RWPE1 (cell line): ENCODE measurements at places on chromosomes 11 and 22.

- no peak for DNase-seq
Observed at GRCh38 chr11:41522391-41522790, 62.9 kb upstream of the LRRC4C start.

DNA sequence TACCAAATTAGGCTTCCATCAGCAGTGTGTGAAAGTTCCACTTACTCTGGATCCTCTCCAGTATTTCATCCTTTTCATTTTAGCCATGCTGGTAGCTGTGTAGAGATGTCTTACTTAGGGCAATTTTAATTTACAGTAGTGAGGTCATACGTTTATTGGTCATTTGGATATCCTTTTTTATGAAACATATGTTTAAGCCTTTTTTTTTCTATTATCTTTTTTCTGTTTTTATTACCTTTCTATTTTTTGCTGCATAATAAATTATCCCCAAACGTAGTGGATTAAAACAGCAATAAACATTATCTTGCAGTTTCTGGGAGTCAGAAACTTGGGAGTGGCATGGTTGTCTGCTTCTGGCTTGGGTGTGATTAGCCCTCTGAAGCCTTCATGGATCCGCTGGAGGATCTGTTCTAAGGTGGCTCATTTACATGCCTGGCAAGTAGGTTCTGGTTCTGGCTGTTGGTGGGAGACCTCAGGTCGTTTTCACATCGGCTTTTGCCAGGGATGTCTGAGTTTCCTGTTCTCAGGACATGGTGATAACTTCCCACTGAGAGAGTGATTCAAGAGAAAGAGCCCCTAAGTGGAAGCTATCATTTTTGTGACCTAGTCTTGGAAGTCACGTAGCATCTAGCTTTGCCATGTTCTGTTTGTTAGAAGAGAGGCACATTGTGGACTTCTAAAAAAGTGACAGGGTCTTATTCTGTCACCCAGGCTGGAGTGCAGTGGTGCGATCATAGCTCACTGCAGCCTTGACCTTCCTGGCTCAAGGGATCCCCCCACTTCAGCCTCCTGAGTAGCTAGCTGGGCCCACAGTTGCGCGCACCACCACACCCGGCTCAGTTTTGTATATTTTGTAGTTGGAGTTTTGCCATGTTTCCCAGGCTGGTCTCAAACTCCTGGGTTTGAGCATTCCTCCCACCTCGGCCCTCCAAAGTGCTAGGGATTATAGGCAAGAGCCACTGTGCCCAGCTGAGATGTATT is 38.6 kb downstream of the PPP6R3 start:
- DNase-seq: no peak

DNA sequence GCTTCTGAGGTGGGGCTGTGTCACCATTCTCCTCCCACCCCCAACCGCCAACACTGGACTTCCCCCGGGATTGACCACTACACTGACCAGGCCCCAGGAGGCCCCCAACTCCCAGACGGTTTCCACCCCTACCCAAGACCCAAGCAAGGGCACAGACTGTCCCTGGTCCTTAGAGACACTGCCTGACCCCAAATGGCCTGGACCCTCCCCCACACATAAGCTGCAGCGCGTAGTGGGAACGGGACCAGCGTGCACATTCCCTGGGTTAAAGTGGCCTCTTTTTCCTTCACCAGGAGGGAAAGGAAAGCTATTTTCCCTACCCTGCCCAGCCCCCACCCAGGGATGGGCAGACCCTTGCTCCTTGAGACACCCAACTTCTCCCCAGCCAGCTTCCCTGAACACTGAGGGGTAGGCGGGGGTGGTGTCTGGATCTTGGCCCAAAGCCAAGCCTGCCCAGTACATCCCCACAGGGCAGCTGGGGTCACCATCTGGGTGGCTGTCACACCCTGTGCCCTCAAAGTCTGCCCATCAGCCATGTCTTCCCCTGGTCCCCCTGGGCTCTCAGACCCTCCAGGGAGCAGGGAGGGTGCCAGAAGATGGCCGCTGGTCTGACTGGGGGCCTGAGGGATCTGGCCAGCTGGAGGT is 1.6 kb upstream of the MAPK12 start:
- DNase-seq: no peak

- no peak for DNase-seq
Observed at GRCh38 chr11:19651028-19651427, 61.6 kb upstream of the NAV2 start.

DNA sequence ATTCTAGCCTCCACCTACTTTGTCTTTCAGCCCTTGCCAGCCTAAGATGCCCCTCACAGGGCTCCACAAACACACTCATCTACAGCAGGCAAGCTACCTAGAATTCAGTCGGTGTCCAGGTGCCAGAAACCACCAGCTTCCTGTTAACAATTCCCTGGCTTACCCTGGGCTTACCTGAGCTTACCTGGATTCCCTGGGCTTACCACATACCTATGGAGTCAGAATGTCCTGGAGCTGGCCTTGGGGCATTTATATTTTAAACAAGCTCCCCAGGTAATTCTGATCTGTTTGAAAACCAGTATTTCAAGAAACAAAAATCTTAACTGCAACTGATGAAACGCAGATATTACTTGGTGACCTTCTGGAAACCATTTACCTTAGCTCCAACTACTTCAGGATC is 123.6 kb downstream of the SLC1A2 start:
- DNase-seq: no peak

DNA sequence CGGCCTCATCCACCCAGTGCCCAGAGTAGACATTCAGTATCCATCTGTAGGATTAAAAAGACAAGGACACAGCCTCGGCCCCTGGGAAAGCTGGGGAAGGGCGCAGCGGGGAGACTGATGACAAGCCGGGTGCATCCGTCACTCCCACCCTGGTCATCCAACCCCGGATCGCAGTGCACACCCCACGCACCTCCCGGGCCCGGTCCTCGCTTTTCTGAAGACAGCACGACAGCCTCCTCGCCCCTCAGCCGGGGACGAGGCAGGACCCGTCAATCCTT is 1.1 kb downstream of the FCHSD2 start:
- DNase-seq: peak; percentile 42

- DNase-seq: peak; percentile 5
Observed at GRCh38 chr11:22730319-22730718, 63.9 kb downstream of the GAS2 start.

- DNase-seq: no peak
Observed at GRCh38 chr11:4164884-4165590, 70.4 kb downstream of the RRM1 start.

GRCh38 chr11:74466916-74467885 is at the start of gene KCNE3:
KCNE3 (minus strand) TSS chr11:74467549; CDS start chr11:74457563, 9,986 bp downstream.
- no peak for DNase-seq

- no peak for DNase-seq
Observed at GRCh38 chr11:59012398-59013265, 73.3 kb downstream of the GLYATL1 start.

DNA sequence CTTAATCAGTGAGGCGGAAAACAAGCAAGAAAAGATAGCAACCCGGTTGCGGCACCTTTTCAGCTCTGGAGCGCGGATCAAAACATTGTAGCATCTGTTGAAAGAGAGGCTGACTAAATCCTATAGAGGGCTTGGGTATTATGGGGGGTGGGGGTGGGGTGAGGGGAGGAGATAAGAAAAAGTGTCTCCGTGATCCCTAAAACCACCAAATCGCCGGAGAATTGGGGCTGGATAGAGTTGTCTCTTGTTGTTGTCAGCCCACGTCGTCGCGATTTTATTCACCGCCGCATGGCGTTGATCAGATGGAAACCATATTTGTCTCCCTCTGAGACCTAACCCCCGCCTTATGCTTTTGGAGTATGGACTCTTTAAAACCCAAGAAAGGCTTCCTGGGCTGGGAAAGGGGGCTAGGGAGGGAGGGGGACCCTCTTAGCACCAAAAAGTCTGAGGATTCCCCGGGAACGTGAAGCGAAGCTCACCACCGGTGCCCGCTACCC is 13.0 kb downstream of the PAX6 start:
- DNase-seq: no peak

DNA sequence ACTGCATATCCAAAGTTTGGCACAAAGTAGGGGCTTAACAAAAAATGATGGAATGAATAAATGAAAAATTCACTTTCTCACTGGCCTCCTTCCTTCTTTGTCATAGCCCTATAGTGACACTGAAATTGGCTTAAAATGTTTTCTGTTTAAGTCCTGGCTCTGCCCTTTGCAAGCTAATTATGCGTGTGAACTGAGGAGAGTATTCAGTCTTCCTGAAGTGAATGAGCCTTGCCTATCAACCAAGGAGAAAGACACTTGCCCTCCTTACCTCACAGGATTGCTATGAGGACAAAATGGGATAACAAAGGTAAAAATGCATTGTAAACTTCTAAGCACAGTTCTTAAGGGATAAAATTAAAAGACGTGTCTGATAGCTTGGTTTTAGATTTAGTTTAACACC is 729.8 kb upstream of the ANO3 start:
- DNase-seq: no peak

DNA sequence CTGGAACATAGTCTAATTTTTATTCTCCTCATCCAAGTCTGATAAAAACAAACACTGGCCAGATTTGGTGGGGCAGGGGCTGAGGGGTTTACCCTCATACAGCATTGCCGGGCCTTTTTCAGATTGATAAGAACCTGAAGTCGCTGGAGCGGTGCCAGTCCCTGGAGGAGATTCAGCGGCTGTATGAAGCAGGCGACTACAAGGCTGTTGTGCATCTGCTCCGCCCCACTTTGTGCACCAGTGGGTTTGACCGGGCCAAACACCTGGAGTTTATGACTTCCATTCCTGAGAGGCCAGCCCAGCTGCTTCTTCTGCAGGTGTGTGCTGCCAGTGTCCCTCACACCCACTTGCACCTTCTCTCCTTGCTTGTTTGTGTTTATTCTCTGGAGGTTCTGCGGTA is 55.8 kb downstream of the CABIN1 start:
- no peak for DNase-seq

DNA sequence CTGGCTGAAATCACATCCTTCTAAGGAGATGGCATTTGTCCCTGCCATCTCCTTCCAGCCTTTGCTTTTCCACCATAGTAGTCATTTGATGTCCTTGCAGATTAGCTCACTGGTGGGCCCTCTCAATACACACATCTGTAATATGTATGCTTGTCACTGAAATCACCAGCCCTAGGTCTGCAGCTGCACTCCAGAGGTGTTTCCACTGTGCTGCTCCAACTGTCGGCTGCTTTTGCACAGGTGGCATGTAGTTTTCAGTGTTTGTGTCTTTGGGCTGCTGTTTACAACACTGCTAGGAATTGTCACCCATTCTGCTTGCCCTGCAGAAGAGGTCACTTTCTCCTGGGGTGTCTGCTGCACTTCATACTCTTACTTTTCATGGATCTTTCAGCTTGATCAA is 69.0 kb upstream of the GRAMD1B start:
- no peak for DNase-seq

- DNase-seq: no peak
Observed at GRCh38 chr11:9717719-9718118, 53.8 kb downstream of the SWAP70 start.

DNA sequence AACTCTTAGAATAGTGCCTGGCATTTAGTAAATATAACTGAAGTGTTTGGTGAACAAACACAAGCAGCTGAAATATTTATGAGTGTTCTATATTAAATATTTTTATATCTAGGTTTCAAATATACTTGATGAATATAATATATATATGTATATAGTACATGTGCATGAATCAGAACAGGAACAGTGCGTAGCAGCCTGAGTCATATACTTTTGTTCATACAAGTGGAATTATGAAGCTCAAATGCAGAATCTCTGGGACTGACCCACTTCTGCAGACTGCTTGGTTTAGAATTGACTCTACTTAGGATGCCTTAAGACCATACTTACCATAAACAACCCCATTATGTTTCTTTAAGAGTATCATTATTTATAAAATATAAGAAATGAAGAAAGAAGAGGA is 997.8 kb upstream of the RAG2 start:
- no peak for DNase-seq
